Caudate nucleus (tissue), 63 donors: ENCODE measurements at places on chromosomes 2 and 18.

DNA sequence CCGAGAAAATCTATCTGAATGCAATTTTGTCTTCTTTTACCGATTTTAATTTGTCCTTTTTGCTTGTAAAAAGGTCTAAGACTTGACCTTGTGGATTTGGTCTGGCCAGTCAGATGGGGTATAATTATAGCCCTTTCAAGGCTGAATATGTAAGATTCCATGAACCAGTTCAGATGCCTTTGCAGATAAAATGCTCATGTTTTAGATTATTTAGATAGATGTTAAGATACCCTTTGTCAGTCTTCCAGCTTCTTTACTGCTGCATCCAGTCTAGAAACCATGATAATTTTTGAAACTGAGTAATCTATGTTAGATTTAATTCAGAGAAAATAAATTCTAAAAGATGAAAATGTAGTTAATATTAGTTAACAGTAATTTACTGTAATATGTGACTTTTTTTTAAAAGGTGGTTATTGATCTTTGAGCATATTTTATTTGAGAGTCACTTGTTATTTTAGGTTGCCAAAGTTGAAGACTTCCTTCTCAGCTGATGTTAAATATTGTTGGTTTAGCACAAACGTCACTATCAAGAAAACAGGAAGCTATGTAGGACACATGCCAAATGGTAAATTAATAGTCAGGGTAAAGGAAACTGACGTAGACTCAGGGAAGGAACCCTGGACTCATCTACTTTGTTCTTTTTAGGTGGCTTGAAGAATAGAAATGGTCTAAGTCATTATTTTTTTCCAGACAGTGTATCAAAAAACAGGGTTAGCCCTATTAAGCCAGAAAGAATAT, 29.8 kb downstream of the BABAM2 start:
- no peak for DNase-seq

GRCh38 chr2:237733677-237734300, 64.8 kb upstream of the RBM44 start:
- DNase-seq: no peak

DNA sequence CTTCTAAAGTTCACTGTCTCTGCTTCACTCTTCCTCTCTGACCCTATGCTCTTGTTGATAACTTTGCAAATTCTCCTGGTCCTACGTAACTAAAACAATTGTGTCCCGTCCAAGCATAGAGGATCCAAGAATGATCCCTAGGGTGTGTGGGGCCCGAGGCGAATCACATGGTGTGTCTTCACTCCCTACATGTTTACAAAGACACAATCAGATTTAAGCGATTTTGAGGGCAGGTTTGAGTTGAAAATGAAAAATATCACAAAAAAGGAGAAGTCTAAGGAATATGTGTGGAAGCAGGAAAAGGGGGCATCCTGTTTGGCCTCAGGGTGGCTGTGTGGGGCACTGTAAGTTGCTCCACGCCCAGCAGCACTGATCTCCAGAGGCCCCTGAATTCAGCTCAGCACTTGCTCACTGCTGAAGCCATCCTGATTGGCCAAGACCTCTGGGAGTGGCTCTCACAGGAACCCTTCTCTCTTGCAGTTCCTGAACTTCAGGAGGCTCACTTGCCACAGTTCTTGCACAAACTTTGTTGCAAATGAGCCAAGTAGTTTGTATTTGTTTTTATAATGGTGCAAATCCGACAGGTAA, 363.6 kb downstream of the ZNF521 start:
- DNase-seq: no peak

DNA sequence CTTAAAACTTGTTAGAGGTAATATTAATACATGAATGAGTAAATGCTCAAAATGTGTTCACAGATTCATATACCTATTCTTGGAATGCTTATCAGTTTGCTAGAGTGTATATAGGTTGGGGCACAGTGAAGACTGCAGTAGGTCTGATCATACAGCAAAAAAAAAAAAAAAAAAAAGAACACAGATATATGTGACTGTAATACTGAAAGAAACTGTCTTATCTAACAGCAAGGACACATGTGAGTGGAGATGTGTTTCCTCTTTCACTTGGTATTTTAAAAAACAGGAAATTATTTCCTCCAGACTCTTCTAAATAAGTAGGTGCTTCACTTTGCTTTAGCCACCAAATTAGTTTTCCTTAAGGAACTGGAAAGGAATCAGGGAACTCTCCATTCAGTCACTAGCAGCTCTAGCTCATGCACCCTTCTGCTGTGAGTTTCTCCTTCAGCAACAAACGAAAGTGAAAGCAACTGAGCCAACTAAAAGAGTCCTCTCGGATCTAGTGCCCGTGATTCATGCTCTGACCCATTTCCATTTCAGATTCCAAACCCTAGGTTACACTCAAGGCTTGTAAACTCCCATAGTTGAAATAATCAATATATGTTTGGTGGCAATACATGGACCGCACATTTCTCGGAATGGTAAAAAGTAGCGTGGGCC, 98.5 kb downstream of the DSEL start:
- no peak for DNase-seq

DNA sequence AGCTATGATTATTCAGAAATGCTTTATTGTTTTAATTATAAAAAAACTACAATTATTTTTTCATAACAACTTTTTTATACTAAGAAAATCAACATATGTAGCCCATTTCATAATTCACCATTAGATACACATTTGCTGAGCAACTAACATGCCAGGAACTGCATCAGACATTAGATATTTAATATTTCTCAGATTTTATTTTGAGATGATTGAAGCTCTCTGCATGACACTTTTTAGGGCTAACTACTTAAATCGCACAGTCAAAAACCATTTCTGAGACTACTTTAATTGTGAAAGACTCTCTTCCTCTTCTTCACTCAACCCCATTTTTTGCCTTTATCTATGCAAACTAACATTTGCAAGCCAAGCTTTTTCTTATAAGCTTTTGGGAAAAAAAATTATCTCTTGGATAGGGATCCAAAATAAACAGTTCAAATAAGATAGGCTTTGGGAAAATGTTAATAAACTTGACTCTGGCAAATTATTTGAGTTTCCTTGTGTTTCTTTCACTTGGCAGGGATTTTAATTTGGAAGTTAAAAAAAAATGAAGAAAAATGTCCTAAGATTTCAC, 9.1 kb upstream of the COL3A1 start:
- DNase-seq: no peak

- no peak for DNase-seq
Measured at GRCh38 chr2:38789691-38790090, 11.7 kb downstream of the GEMIN6 start.

GRCh38 chr2:150627526-150627925, 140.1 kb upstream of the RND3 start:
- no peak for DNase-seq

DNA sequence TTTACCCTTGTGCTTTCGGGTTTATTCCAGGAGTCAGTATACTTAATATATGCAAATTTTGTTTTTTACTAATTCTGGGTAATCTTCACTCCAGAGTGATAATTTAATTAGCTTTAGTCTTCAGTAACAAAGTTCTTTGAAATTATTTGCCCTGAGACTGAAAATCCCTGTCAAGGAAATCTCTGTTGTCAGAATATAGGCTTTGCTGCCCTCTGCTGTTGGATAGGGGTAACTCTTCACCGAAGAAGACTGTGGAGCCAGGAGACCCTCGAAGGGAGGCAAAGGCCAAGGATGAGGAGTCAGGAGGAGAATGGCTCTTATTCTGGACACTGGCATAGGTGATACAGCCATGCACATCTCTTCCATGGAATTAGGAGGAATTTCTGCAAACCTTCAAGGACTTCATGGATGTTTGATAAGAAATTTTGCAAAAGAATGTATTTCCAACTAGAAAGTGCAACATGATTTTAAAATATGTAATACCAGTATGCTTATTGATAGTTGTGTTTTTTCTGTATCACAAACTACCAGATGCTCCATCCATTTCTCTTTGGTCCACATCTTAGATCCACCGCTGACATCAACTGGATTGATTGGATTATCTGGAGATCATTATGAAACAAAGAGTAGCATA, 182.3 kb downstream of the RDH14 start:
- DNase-seq: no peak

- no peak for DNase-seq
Measured at GRCh38 chr18:55189972-55190371, 230.7 kb upstream of the CCDC68 start.

DNA sequence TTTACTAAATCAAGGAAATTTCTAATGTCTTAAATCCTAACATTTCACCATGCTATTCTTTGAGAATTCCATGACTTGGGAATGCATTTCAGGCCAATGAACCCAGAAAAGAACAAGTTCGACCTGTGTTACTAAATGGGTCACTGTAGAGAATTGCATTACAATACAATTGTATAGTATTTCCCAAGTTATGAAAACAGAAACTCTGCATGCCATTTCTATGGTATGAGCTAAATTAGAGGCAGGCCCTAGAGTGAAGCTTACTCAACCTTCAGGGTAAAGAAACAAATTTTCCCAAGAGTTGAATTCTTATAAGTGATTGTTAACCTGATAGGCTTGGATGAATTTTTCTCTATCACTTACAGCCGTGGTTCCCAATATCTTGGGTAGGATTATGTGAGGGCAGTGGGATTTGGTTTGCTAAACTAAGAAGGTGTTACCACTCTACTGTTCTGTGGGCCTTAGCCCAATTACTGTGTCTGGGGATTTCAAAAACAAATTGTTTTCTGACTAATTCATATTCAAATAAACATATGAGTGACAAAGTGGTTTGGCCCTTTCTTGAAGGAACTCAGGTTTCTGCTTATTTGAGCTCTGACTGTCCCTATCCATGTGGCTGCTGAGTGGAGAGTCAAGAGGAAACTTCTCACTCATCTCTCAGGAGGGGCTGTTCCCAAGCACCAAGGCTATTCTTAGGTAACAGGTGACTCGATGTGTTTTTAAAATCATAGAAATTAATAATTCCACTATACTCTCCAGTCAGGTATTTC, 11.2 kb upstream of the SERPINB7 start:
- DNase-seq: no peak

DNA sequence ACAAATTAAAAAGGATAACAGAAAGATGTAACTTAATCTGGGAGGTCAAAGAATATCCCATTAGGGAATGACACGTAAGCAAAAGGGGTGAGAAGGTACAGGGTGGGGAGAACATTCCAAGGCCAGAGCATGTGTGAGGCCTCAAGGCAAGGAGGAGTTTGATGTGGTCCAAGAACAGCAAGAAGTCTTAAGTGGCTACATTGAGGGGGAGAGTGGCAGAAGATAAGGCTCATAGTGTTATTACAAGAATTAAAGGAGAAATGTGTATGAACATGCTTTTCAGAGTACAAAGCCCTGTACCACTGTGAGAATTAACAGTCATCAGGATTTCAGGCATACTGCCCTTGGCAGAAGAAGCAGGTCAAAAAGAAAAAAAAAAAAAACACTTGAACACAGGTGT, 174.4 kb upstream of the ERBB4 start:
- no peak for DNase-seq

- DNase-seq: no peak
Measured at GRCh38 chr18:44033144-44033701, 647.5 kb upstream of the SETBP1 start.

DNA sequence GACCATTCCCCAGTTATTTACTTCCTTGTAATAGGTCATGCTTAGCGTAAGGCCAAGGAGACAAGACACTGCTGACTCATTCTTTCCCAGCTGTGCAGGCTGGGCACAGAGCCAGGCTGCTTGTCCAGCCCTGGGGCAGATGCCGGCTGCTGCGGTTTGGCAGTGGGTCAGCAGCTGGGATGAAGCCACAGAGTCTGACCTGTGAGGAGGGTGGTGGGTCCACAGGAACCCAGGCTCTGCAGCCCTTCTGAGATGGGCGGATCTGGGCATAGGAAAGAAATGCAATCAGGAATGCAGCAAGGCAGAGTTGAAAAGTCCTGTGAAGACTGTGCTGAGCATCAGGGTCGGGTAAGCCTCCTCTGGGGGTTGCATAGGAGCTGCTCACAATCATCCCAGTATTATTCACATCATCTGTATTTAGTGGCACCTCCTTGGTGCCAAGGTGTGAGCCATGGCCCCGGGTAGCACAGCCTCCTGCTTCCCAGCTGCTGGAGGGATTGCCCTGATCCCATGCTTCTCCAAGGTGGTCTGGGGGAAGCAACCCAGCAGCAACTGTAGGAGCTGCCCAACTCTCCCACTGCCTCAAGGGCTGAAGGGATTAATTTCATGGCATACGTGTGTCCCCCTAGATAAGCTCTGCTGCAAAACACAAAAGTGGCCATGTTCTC, 139.0 kb downstream of the DDX1 start:
- DNase-seq: peak; percentile 41

- no peak for DNase-seq
Measured at GRCh38 chr18:77061281-77061945, 71.2 kb downstream of the MBP start.

DNA sequence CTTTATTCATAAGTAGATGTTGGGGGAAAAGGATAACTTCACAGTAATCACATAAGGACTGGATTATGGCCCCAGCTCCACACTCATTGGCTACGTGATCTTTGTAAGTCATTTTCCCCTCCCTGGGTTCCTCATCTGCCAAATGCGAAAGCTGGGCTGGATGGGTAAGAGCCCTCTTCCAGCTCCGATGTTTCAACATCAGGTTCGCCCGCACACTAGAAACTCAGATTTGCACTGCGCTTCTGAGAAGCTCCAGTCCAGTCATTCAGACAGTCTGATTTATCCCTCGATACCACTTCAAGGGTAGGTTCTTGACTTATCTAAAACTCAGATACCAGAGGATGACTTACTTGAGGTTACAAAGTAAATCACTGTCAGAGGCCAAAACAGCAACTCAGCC, 31.0 kb upstream of the RMDN2 start:
- no peak for DNase-seq

- DNase-seq: no peak
Measured at GRCh38 chr18:49025767-49026500, 75.2 kb upstream of the SMAD7 start.

- no peak for DNase-seq
Measured at GRCh38 chr2:61460163-61460562, 10.7 kb downstream of the USP34 start.

DNA sequence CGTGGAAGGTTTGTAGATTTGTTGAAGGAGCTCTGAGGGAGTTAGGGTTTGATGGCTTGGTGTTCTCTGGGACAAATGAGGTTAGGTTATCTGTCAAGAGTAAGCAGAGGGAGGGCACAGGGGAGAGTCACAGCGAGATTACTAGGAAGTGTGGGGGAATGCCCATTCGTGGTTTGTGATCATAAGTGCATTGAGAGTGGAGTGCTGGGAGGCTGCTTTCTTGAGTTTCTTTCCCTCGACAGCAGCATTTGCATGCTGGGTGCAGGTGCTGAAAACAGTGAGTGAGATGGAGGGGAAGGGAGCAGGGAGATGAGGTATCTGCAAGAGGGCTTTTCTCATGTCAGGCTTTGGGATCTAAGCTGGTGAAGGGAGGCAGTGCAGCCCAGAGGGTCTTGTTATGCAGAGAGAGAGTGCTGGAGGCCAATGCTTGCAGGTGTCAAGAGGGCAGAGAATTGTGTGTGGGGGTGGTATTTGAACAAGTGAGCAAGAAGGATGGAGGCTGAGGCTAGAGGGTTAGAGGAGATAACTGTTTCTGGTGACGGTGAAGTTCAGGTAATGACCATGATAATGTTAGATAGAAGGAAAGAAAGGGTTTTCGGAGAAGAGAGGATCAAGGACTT, 8.8 kb downstream of the RALB start:
- no peak for DNase-seq
